ENCODE measurements at places on chromosomes 16 and 17.

GRCh38 chr17:57050306-57050705 is 34.7 kb upstream of the AKAP1 start:
- no peak for DNase-seq

DNA sequence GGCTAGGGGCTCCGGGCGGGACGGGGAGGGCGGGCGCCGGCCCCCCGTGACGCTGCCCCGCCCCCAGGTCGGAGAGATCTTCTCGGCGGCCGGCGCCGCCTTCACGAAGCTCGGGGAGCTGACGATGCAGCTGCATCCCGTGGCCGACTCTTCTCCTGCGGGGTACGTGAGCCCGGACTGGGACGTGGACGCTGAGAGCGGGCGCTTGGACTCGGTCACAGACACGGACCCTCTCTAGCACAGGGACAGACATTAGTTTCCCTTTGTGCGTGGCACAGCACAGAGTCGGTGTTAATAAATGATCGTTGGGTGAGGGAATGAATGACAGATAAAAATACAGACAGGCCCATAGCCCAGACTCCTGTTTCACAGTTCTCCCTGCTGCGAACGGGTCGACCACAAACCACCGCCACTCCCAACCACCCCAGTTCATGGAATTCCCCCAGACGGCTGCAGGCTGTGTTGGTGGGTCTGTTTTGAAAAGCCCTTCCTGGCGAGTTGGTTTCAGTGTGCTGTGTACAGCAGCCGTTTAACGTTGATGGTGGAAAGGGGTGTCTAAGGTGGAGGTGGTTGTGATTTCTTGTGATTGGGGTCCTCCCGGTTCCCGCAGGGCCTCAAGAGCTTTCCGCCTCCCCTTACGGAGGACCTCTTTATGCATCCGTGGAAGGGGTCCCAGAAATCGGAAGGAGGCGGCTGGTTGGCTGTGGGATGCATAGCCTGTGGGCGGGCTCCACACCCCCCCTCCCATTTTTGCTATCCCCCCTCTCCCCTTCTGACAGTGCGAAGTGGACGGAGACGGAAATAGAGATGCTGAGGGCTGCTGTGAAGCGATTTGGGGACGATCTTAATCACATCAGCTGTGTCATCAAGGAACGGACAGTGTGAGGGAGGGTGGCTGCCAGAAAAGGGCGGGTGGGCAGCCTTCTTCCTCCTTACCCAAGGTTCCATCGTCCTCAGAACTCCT is 2.9 kb downstream of the RNASEK start:
- peak; percentile 83 for DNase-seq

DNA sequence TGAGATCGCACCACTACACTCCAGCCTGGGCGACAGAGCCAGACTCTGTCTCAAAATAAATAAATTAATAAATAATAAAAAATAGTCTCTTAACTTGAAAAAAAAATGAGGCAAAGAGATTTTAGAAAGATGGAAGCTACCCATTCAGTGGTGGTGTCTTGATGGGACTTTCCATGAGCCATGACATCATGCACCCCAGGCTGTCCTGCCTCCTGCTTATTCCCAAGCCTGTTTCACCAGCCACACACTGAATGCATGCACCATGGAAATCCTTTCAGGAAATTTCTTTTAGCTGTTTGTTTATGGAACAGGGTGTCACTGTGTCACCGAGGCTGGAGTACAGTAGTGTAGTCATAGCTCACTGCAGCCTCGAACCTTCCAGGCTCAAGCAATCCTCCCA is 8.9 kb upstream of the DLX3 start:
- DNase-seq, result no peak

GRCh38 chr17:73432624-73433190 is 120.9 kb upstream of the CDC42EP4 start:
- DNase-seq, result no peak

- no peak for DNase-seq
Observed at GRCh38 chr17:79205688-79206205, 131.1 kb downstream of the ENGASE start.

- DNase-seq, result no peak
Observed at GRCh38 chr16:71351558-71351901, 7.0 kb upstream of the CALB2 start.

DNA sequence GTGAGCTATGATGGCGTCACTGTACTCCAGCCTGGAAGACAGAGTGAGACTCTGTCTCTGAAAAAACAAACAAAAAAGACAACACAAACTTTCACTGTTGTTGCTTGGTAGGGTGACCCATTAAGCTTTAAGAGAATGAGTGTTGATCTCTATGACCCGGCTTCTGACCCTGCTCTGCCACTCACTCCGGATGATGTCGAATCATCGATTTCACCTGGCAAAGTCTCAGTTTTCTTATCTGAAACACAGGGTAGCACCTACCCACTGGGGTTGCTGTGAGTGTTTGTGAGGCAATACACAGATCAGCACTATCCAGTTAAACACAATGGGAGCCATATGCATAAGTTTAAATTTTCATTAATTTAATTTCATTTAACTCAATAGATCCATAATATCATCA is 20.6 kb upstream of the IRF8 start:
- DNase-seq, result no peak

DNA sequence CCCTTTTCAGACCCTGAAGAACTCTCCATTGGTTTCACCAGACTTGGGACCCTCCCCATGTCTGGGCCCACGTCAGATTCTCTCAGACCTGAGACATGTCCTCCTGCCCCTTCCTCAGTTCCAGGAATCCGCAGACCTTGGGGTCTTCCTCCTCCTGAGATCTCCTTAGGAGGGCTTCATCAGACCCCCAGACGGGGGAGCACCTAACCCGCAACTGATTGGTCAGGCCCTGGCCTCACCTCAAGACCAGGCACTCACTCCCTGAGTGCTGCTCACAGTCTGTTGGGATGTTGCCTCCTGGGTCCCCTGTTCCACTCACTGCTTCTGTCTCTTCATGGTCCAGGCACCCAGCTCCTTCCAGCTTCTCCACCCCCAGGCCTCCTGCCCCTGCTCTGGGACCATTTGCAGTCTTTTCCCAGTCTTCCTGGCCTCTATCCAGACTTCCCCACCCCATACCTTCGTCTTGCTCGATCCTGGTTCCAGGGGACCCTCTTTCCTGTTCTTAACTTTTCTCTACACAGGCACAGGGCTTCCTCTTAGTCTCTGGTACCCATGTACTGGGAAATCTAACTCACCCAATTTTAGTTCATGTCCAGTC is 1.2 kb downstream of the GID4 start:
- no peak for DNase-seq

DNA sequence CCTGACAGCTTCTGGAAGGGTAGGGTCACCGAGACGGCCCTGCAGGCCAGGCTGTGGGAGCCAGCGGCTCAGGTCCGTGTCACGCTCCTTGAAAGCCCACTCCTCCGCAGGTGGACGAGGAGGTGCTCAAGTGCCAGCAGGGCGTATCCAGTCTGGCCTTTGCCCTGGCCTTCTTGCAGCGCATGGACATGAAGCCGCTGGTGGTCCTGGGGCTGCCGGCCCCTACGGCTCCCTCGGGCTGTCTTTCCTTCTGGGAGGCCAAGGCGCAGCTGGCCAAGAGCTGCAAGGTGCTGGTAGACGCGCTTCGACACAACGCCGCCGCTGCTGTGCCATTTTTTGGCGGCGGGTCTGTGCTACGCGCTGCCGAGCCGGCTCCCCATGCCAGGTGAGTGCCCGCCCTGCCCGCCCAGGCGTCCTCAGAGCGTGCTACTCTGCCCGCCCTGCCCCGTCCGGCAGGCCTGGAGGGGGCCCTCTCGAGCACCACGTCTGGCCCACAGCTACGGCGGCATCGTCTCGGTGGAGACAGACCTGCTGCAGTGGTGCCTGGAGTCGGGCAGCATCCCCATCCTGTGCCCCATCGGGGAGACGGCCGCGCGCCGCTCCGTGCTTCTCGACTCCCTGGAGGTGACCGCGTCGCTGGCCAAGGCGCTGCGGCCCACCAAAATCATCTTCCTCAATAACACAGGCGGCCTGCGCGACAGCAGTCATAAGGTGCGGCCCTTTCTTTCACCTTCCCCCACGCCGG is 1.3 kb downstream of the NAGS start:
- peak; percentile 26 for DNase-seq

DNA sequence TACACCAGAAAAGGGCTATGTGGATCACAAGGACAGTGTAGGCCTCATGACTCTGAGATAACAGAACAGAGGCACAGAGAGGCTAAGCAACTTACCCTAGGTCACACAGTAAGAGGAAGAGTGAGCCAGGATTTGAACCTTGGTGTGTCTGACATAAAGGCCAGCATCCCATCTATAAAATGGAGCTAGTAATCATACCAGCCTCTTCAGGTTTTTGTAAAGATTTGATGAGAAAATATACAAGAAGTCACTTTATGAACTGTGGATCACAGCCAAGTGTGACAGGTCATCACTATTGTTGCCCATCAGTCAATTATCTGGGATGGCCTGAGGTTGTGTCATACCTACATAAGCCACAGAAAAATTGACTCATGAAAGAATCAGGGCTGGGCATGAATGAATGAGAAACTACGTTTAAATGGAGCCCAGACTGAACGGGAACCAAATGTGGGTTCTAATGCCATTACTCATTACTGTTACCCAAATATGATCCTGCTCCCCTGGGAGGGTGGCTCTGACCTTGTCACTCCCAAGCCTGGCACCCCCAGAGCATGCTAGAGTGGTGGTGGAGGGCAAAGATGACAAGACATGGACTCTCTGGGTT is 21.0 kb downstream of the FBXO39 start:
- DNase-seq, result no peak

GRCh38 chr17:42274253-42274542 is 2.0 kb downstream of the STAT5B start:
- no peak for DNase-seq

- DNase-seq, result peak; percentile 65
Observed at GRCh38 chr16:66603537-66604375, 748 bp upstream of the CMTM3 start.

GRCh38 chr17:61352781-61353491 is 46.7 kb upstream of the TBX2 start:
- no peak for DNase-seq

- DNase-seq, result no peak
Observed at GRCh38 chr16:2985462-2985861, 5.2 kb upstream of the PKMYT1 start.

DNA sequence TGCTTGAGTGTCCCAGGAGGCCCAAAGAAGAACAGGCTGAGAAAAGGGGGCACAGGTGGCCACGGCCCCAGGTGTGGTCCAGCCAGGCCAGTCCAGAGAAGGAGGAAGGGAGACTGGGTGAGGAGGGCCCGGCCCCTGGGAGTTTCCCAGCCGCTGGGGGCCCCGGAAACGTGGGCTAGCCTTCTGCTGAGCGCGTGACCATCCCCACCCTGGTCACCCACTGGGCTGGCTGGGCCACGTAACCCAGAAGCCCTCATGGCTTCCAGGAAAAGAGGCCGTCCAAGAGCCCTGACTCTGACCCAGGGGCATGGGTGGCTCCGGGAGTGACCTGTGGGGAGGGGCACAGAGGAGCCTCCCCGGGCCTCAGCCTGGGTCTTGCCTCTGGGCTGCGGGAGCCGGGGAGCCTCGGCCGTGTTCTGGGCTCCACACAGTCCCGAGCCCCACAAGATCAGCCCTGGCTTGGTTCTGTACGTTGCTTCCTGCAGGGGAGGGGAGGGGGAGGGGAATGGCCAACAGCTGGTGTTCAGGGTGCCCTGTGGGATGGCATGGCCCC is 29.8 kb upstream of the ACSF3 start:
- no peak for DNase-seq

DNA sequence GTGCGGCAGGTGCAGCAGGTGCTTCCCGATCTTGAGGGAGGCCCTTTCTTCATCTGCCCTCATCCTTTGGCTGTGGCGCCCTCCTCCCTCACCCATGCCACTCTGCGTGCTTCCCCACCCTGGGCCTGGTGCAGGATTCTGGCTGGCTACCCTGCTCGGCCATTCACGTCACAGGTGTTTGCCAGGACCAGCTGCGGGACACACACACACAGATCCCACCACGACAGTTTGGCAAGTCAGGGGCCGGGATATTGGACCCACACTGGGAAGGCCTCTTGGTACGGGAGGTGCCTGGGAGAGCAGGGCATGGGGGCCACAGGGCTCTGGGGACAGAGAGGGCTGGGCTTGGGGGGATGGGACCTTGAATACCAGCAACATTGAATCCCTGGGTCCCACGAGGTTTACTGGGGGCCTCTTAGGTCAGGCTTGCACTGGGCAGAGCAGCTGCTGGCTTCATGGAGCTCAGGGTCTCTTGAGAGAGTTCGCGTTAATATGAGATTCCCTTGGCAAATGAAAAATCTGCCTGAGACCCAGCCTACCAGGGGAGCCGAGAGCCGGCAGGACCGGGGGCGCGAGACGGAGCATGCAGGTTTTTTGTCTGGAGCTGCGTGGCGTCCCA is 15.1 kb downstream of the ADCY7 start:
- no peak for DNase-seq

- DNase-seq, result peak; percentile 65
Observed at GRCh38 chr17:44363613-44364159, at the start of gene FAM171A2. TSS of gene FAM171A2 (minus strand) at chr17:44363853. CDS start at chr17:44363714, 139 bp downstream.

DNA sequence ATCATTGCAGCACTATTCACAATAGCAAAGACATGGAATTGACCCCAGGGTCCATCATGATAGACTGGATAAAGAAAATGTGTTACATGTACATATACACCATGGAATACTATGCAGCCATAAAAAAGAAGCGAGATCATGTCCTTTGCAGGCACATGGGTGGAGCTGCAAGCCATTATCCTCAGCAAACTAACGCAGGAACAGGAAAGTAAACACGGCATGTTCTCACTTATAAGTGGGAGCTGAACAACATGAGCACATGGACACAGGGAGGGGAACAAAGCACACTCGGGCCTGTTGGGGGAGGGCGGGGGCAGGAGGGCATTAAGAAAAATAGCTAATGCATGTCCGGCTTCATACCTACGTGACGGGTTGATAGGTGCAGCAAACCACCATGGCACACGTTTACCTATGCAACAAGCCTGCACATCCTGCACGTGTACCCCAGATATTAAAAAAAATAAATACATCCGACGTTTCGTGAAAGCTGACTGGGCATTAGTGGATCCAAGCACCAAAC is 28.9 kb downstream of the ZNF778 start:
- DNase-seq, result no peak

DNA sequence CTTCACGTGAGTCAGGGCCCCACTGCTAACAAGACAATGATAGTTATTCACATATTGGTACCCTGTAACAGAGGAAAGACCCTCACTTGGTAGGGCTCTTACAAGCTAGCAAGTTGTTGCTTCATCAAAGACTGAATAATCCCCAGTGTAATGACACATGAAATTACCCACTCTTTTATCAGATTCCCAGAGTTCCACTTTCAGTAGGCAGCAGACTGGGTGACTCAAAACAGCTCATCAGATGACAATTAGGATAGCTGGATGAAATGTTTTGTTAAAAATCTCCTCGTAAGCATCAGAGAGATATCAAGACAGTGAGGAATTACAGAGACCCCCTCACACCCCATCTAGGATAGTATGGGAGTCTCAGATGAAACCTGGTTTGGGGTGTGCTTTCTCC is 6.8 kb upstream of the OR1E2 start:
- no peak for DNase-seq

All from stimulated activated CD4-positive, alpha-beta T cell treated with anti-CD3 and anti-CD28 coated beads, Interleukin-4, amount 100 ng/mL, for 24 hours (primary cell).